ENCODE measurements at places on chromosomes 3 and 15.

GRCh38 chr3:193129607-193130006 lies 111.4 kb upstream of the PLAAT1 start:
- no peak for DNase-seq

DNA sequence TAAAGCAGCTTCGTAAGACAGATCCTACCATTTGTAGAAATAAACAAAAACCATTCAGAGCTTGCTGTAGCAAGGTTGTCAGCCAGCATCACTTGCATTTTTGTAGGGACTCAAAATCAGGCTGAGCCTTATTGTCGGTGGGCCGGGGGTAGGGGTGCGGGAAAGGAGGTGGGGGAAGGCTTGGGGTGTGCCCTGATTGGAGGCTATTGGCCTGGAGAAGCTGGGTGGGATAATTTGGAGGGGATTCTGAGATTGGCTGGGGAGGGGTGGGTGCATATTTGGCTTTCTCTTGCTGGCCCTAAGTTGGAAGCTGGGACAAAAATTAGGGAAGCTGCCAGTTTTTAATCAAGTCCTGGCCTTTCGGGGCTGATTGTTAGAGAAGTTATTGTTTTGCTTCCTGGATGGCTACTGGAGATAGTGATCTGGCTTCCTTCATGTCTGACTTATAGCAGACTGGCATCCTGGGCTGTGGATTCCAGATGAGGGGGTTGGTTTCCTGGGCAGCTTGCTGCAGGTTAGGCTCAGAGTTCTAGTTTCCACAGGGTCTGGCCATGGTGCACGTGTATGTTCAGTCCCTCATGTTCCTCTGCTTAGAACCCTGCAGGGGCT lies 22.8 kb downstream of the STOML1 start:
- no peak for DNase-seq

- DNase-seq: no peak
Observed at GRCh38 chr3:116905794-116906193, 196.2 kb downstream of the TUSC7 start.

DNA sequence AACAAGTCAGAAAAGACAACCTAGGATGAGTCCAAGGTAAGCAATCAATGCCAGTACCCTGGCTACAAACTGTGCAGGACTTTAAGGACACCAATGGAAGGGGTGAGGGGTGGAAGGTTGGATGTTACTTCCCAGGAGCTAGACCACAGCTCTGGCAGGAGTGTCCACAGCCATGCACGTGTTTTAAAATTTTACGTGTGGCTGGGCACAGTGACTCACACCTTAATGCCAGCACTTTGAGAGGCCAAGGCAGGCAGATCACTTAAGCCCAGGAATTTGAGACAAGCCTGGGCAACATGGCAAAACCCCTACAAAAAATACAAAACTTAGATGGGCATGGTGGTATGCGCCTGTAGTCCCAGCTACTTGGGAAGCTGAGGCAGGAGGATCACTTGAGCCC lies 14.7 kb upstream of the HDC start:
- no peak for DNase-seq

- DNase-seq: no peak
Observed at GRCh38 chr3:170867143-170867937, 2.7 kb downstream of the RPL22L1 start.

DNA sequence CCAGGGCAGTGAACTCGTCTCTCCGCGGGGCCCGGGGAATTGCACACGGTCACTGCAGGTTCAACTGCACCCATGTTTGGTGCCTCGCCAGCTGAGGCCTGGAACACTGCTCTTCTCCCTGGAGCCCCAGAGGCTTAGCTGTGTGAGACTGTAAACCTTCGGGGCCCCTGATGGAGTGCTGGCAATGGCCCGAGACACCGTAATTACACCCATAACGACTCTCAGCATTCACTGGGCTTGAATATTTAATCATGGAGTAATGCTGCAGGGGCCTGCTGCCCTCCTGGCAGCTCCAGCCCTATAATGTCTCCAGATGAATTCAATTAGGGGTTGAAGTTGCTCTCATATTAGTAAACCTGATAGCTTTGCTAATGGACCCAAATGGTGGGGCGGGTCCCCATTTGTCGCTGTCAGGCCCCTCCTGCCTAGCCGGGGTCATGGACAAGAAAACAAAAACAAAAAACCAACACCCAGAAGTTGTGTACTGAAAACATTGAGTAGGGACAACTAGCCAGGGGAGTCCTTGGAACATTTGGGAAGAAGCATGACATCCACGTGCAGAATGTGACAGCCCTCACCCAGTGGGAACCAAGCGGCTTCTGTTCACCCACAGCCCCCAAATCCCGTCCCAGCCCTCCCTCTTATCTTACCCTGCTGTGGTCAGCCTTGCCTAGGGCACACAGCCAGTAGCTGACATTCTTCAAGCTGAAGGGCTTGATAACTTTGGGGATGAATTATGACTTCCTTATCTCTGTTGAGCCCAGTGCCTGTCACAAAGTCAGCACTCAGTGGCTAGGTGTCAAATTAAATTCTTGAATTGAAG lies 74.3 kb upstream of the SCN5A start:
- no peak for DNase-seq

GRCh38 chr3:107987036-107987939 lies 103.5 kb downstream of the CD47 start:
- no peak for DNase-seq
